Activated CD8-positive, alpha-beta T cell treated with anti-CD3 and anti-CD28 coated beads, Interleukin-2, amount 10 ng/mL, durations not matched to agents 7 days and 5 days (primary cell): ENCODE measurements at places on chromosomes 1 and 21. TPM values are rescaled to one million over a fixed set of nuclear protein-coding genes. Genes with fewer than 3 reads are reported as not detected.

DNA sequence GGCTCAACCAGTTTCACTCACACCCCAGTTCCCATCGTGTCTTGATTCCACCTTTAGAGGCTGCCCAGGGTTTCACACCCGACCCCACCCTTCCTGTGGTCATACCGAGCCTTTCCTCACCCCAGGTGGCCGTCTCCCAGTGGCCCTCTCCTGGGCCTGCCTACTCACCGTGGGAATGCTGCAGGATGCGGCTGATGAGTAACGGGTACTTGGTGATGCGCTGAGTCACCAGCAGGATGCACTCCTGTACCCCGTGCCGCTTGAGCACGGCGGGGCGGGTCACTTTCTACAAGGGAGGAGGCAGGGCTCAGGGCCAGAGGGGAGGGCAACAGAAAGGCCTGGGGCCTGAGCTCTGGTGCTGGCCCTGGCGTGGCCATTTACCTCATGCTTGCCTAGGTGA, 16.4 kb downstream of the ARHGEF2 start:
- no peak for DNase-seq

- DNase-seq, result peak; percentile 25
These were observed 45.7 kb downstream of the ABCD3 start for GRCh38 chr1:94463765-94464330.

DNA sequence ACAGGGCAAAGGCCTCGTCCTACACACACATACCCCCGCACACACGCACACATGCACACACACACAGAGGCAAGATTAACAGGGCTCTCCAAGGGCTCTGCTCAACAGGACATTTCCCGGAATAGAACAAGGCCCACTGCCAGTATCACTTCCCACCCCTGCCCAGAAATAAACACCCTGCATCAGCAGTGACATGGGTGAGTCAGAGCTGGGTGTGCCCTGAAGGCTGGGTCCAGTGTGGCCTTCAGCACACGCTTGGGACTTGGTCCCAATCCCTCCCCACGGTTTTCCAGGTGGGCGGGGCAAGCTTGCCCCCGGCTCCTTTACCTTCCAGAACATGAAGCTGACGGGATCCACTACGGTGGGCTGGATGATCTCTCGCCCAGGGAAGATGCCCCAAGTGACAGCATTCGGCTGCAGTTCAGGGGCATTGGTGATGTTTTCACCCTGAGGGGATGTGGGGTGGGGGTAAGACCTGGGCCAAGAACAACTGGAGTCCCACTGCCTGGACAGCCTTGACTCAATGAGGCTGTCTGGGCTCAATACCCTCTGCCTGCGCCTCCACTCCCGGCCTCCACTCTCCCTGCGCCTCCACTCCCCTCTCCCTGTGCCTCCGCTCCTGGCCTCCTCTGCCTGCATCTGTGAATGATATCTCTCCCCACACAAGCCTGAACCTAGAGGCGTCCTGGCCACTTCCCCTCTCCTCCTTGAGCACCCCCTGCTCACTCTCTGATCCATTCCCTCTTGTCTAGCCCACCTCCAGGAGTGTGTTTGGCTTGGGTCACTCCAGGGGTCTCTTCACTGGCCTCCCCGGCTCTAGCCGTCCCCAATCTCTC, 14.7 kb downstream of the MTHFR start:
- DNase-seq, result no peak

MX1 gene
- 563 TPM for total RNA-seq

DNA sequence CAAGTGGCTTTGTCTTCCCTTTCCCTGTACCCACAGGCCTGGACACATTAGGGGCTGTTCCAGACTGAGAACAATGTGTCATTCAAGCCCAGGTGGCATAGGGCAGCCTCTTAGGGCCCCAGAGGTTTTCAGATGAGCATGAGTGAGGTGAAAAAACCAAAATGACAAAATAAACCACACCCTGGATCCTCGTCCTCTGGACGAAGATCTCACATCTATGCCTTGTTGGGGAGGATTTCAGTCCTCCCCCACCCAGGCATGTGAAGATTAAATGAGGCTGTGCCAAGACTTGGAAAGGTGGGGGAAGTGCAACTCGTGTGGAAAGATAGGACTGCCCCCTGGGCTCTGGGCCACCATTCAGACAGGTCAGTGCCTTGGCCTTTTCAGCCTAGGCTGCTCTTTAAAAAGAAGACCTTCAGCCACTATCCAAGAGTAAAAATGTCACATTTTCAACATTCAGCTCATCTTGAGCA, 32.8 kb upstream of the IL19 start:
- no peak for DNase-seq

DNA sequence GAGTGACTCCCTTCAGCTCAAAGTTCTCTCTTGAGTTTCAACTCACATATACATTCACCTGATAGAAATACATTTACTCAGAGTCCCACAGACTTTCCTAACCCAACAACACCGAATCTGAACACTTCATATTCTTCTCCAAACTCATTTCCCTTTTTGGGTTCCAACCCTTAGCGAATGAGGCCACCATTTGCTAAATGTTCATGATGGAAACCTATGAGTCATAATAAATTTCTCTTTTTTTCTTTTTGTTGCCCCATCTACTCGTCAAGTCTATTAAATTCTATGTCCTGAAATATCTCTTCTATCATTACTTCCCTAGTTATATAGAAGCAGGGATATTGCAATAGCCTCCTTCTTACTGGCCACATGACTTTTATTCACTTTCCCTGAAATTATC, 100.1 kb downstream of the HLX start:
- no peak for DNase-seq

IFI44L gene
- total RNA-seq, result 181 TPM

DNA sequence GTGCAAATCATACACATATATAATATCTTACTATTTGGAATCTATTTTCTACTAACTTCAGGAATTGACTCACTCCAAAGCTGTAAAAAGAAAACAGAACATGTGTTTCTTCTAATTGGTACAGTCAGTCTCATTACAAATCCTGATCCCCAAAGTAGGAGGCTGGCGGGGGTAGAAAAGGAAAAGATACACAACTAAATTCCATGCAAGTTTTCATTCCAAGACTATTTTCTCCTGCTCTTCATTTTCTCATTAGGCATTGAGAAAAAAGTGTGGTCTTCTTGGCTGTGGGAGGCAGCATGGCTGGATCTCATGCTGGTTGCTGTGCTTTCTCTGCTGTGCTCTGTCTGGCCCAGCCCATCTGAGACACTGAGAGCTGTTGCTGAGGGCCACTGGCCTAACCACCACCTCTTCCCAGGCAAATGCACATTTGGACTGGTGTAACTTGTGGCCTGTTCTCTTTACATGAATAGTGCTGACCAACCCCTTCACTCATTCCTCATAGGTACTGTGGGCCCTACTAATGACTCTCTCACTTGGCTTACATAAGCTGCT, 1107.5 kb upstream of the B3GALT2 start:
- DNase-seq, result no peak

REN gene
- not detected for total RNA-seq

DNA sequence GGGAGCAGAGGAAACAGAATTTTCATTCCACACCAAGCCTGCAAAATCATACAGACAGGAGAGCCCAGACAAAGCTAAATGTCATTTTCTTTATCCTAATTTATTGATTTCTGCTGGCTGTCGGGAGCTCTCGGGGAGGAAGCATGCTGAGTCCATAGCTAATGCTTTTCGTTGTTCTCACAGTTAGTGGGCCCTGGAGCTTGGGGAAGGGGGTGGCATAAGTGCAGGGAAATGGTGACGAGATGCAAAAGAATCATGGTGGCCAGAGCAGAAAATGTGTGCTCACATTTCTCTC, 202.4 kb downstream of the TOMM20 start:
- DNase-seq, result no peak

FYB2 gene
- not detected for total RNA-seq

DNA sequence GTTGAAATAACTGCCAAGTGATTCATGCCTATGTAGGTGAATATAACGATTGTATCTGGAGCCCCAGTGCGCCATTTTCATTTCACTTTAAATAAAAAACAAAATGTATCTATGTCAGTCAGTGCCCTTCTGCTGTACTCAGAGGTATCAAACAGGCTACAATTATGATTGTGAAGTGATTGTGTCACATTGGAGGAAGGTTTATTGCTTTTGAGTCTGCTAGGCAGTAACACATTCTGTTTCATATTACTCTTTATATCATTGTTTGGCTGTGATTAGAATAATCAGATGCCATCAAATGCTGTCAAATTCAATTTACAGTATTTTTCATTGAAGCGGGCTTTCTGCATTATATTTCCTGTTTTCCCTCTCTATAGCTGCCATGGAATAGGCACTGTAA, 171.9 kb downstream of the KCTD3 start:
- no peak for DNase-seq

DNA sequence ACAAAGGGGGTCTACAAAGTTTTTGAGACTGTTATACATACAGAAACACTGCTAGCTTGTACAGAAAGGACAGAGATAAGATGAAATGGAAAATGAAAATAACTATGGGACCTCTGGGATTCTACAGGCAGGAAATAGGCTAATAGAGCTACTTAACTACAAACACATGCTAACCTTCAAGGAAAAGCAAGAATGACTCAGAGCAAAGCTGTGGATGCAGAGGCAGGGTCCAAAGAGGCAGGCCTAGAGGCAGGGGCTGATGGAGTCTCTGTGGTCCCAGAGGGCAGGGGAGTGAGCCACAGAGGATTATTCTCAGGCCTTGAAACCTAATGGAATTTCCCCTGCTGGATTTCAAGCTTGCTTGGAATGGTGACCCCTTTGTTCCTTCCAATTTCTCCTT, 18.7 kb upstream of the GOLT1A start:
- no peak for DNase-seq
